CD4-positive, alpha-beta T cell treated with Interleukin-6 at 100 ng/mL for 8 hours (primary cell): ENCODE measurements at places on chromosomes 2 and 18.
A peak's percentile ranks its signal among the peaks of the same experiment; 100 is the strongest.

GRCh38 chr18:28095631-28096030 is 81.3 kb downstream of the CDH2 start:
- no peak for DNase-seq

GRCh38 chr2:127485051-127485693 is 41.1 kb downstream of the IWS1 start:
- no peak for DNase-seq

DNA sequence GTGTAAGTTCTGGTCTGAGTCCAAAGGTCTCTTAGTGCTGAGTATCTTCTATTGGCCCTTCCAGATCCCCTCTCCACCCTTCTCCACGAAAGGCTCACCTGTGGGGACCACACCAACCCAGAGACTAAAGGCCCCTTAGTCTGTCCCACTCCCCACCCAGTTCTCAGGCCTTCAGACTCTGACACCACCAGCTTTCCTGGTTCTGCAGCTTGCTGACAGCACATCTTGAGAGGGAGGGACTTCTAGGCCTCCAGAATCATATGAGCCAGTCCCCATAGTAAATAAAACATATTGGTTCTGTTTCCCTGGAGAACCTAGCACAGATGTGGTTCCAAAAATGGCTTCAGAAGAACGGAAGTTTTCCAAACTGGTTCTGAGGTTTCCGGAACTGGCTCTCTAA is 38.5 kb upstream of the KLF11 start:
- no peak for DNase-seq

DNA sequence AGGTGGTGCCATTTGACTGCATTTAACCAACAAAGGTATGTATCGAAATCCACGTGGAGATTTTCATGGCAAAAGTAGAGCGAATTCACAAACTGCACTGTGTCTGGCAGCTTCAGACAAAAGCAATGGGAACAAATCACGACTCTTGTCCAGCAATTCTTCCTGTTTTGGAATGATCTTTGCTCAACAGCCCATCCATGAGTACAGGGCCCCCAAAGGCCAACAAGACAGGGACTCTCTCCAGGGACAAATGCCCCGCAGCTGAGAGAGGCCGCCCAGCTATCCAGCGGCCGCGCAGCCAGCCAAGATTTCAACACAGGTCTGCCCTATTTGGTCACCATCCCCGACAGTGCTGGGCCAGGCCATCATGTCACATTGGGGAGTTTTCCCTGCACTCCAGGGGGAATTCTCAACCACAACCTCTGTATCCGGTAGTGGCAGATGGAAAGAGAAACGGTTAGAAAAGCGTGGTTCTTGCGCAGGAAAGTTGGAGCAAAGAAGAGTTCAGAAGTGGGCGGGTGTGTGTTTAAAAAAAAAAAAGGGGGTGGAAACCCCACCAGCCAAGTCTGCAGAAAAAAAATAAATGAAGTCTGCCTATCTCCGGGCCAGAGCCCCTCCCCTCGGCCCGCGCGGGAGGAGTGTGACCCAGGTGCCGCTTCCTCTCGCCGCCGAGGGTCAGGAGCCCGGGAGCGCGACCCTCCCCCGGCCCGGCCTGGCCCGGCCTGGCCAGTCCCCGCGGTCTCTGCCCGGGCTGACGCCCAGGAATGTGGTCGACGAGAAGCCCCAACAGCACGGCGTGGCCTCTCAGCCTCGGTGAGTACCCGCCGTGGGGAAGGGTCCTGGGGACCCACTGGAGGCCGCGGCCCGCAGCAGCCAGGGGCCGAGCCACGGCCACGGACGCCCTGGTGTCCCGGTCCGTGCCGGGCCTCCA is at the start of gene GYPC:
Gene GYPC (plus strand): TSS at position 659 of the 931 bp plus-strand sequence. CDS start 106 bp downstream, at position 765.
- peak; percentile 52 for DNase-seq

GRCh38 chr2:174243812-174244211 is 4.5 kb downstream of the OLA1 start:
- DNase-seq, result no peak

DNA sequence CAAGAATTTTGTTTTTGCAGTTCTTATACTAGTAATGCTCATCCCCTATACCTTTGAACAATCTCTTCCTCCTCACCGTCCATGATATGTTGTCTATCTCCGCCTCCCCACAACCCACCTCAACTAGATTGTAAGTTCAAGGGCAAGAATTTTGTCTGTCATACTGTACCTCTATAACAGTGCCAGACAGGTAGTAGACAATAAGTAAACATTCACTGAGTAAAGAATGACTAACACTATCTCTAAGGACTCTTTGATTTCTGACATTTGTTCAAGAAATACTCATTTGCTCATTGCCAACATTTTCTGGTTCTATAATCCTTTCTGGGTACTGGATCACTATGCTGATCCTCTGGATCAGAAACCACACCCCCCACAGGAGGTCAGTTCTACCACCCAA is 82.4 kb downstream of the EXOC6B start:
- no peak for DNase-seq

- DNase-seq, result no peak
These were observed 106.1 kb downstream of the IRS1 start for GRCh38 chr2:226693521-226693920.

- DNase-seq, result no peak
These were observed 50.8 kb upstream of the MYCN start for GRCh38 chr2:15889442-15890123.

DNA sequence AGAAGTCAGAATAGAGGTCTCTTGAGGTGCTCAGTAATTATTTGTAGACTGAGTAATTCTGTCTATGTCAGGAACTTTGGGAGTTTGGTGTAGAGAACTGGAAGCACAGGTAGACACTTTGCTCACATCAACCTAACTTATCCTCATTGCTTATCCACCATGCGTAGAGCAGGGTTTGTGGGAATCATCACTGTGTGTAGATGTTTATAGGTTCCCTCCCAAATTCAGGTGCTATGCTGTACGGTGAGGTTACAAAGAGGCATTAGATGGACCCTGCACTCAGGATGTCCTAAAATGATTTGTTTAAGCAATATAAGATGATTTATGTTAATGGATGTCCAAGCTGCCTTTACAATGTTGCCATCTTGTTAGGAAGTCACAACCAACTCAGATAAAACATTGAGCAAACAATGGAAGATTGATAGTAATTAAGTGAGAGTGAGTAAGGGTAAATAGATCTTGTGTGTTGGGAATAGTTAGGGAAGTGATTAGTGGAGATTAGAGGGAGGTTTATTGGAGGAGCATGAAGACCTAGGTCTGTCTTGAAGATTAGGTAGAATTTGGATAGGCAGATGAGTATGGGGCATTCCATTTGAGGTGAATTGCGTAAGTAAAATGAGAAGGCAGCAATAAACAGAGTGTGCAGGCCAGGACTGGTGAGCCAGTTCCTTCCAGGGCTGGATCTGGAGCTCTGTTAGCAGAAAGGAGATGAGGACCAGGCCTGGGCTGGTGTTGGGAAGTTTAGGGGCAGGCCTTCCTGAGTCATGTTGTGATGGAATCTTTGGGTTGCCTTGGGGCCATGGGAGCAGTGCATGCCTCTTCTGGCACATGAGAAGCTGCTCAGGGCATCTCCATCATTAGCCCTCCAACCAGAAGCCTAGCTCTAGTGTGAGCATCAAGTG is 12.1 kb downstream of the EPAS1 start:
- no peak for DNase-seq

- DNase-seq, result no peak
These were observed 38.1 kb downstream of the TMEM37 start for GRCh38 chr2:119469661-119470297.

DNA sequence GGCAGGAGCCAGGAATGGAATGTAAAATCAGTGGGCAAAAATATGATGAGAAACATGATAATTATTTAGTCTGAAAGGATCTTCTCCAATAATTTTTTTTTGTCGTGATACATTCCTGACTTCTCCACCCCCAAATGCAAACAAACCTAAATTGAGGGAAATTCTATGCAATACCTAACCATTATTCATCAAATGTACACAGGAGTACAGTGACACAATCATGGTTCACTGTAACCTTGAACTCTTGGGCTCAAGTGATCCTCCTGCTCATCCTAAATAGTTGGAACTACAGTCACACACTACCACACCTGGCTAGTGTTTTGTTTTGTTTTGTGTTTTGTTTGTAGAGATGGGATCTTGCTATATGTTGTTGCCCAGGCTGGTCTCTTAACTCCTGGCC is 46.5 kb downstream of the RAB10 start:
- no peak for DNase-seq

- DNase-seq, result no peak
These were observed 18.1 kb downstream of the SOWAHC start for GRCh38 chr2:109632158-109632789.

- no peak for DNase-seq
These were observed 276.2 kb downstream of the CELF4 start for GRCh38 chr18:37289423-37289822.

DNA sequence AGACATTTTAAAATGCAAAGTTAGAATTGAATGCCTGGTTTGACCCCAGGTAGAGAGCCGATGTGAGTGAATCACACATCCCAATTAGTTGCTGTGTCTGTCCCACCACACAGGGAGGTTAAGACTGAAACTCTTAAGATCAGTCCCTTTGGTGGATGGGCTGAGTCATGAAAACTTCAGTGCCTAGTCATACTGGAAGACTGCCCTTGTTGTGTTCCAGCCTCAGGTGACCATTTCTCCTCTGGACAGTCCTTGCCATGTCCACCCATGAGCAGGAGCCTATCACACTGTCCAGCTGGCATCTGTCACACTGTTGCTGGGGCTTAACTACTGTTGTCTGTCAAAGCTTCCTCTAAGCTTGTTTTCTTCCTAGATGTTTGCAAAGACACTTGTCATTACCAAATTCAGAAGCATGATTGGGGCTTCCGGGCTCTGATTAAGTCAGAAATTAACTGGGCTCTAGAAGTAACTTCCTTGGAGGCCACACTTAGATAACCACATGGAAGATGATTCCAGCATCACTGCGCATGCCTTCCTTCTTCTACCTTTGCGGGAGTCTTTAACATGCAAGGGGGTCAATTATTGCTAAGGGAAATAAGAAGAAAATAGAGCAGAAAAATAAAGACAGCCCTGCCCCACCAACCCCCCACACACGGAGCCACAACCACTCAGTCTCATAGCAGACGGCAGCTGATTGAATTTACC is 21.3 kb downstream of the CYRIA start:
- no peak for DNase-seq

- DNase-seq, result no peak
These were observed 23.1 kb upstream of the TNFAIP6 start for GRCh38 chr2:151334082-151334815.

GRCh38 chr2:123597988-123598387 is 427.1 kb upstream of the CNTNAP5 start:
- DNase-seq, result no peak

DNA sequence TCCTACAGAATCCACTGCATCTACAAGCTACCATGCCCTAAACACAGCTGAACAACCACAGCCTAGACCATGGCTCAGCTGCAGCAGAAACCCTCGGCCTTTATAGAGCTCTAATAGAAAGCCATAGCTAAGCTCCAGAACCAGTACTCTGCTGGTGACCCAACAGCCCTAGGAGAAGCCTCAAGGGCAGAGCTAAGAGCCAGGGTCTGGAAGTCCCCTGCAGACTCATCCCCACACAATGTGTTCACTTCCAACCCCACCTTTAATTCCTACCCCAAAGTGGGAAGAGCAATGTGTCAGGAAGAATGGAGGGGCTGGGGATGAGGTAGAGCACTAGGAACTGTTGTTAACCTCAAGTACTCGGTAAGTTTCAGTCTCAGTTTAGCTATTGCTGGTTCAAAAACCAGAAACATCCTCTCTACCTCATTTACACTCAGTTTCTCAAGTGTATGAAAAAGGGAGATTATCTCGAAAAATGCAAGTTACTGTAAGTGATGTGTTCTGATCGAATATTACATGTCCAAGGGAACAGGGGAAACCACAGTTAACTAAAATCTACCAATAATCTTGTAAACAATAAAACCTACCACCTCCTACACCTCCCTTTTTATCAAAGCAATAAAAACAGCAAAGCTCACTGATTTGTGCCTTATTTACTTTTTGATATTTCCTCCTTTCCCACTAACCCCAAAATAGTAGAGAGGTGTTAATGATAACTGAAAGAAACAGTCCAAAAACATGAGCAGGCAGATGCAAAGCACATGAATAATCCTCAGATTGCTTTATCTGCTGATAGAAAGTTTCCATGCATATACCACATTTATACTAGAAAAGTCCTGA is 36.2 kb downstream of the THADA start:
- DNase-seq, result no peak

- DNase-seq, result peak; percentile 53
These were observed 746 bp upstream of the POLR1B start for GRCh38 chr2:112541315-112542122.

- DNase-seq, result no peak
These were observed 402.3 kb upstream of the SLC14A2 start for GRCh38 chr18:45213040-45213333.

DNA sequence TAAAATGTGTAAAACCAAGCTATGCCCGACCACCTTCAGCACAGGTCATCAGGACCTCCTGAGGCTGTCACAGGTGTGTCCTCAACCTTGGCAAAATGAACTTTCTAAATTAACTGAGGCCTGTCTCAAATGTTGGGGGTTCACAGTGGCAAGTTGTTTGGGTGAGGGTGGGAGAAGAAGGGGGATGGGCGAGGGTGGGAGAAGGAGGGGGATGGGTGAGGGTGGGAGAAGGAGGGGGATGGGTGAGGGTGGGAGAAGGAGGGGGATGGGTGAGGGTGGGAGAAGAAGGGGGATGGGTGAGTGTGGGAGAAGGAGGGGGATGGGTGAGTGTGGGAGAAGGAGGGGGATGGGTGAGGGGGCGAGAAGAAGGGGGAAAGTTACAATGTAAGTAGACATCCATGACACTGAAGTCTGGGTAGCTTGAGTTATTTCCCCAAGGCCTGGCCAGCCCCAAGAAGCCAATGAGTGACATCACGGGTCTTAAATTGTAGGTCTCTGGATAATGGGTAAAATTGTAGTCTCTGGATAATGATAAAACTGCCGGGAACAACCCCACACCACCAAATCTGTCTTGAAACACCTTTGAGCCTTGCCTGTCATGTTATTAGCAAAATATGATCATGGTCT is 56.3 kb downstream of the TIMM21 start:
- no peak for DNase-seq

DNA sequence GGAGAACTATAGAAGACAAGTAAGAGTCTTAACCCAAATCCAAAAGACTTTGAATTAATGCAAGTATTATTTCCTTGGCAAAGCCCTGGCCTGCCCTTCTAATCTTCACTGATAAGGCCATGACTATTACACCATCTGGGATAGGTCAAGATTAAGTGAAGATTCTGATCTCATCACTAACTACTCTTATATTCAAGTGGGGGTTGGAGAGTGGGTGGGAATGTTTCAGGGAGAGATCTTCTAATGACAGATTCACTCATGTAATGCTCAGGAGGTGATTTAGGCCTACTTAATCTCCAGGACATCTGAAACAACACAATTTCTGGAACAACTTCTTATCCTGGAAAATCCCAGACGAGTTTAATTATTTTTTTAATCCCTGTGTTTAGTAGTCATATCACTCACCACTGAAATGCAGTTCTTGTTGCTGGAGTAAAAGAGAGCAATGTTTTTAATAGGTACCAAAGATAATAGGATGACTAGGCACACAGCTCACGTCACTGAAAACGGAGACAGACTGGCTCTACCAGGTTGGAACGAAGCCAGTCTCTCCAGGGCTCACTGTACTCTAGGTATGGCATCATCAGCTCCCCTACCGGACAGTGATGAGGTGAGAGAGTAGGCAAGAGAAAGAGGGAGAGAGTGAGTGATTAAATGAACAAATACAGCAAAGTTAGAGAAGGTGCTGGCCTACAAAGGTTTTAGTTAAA is 133.1 kb downstream of the NCKAP5 start:
- DNase-seq, result no peak

- no peak for DNase-seq
These were observed 42.5 kb upstream of the ACAA2 start for GRCh38 chr18:49855711-49856415.

- DNase-seq, result no peak
These were observed 4.0 kb downstream of the REV1 start for GRCh38 chr2:99485824-99486223.
